ENCODE measurements at places on chromosomes 1 and 21.

GRCh38 chr1:65196926-65197325 is 48.9 kb downstream of the AK4 start:
- DNase-seq, result no peak

DNA sequence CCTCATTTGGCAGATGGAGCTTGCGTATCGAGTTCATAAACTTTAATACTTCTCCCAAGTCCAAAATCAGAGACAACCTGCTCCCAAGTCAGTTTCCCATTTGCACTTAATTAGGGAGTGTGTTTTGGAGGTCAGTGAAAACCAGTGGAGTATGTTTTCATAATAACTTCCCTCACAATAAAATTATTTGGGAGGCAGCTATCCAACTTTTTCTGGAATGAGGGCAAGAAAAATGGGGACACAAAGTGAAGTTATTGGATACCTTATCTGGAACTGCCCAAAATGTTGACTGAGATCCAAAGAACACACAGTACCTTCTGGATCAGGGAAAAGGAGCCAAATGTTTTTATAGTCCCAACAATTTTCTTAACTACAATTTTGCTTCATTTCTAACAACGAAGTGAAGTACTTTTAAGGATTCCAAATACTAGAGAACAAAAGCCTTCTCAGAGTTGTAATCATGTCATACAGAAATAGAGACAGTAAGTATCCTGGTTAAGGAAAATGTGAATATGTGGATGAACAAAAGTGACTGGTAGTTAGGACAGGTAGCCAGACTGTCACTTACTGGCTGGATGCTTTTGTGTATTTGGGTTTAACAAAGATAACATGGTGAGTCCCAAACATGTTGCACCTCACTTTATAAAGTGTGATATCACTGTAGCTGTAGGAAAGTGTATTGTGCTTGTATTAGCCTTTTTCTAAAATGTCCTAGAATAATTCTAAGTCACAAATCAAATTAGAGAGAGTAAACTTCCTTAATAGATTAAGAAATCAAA is 325.0 kb downstream of the HLX start:
- no peak for DNase-seq

- DNase-seq, result peak; percentile 70
Observed at GRCh38 chr1:21293537-21294265, 3.4 kb upstream of the ECE1 start.

GRCh38 chr1:7628273-7628672 is 142.8 kb upstream of the VAMP3 start:
- DNase-seq, result no peak

- no peak for DNase-seq
Observed at GRCh38 chr1:205914730-205915129, 28.5 kb downstream of the SLC26A9 start.

DNA sequence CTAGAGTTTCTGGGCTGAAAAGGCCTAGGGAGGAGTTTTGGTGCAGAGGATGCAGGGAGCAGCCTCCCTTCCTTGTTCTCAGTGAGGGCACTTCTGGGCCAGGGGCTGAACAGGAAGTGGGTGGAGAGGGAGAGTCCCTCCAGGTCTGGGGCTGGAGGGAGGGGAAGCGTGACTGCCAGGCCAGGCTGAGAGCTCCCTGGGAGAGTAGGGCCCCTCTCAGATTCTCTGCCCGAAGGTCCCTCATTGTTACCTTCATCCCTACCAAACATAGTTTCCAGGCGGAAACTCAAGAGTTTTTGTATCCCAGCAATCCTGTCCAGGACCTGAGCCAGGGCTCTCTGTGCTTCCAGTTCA is 36.8 kb downstream of the CITED4 start:
- DNase-seq, result no peak

DNA sequence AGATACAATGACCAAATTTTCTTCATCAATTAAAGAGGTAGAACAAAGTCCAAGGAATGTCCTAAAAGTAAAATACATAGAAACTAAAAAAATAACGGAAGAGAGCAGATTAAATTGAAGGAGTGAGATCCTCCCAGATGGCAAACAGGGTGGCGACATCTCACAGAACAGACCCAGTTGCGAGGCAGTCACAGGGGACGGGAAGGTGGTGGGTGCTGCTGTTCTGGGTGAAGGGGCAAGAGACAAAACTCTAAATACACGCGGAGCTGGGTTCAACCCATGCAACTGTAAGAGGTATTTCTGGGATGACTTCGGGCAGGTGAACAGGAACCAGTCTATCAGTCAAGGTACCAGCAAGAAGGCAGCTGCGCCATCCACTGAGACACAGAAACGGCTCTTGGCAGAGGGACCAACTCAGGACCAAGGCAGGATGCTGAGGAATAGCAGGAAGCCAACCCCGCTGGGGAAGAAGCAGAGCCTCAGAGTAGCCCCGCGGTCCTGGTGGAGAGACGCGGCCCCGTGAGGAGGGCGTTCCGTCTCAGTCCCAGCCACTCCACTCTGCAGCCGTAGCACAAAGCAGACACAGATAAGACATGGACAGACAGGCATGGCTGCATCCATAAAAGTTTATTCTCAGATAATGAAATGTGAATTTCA is 32.2 kb downstream of the WDR4 start:
- DNase-seq, result no peak

GRCh38 chr21:31366825-31367224 is 22.8 kb upstream of the TIAM1 start:
- DNase-seq, result no peak

All from stimulated activated naive CD4-positive, alpha-beta T cell (primary cell).